ENCODE measurements at places on chromosomes 16 and 17.

DNA sequence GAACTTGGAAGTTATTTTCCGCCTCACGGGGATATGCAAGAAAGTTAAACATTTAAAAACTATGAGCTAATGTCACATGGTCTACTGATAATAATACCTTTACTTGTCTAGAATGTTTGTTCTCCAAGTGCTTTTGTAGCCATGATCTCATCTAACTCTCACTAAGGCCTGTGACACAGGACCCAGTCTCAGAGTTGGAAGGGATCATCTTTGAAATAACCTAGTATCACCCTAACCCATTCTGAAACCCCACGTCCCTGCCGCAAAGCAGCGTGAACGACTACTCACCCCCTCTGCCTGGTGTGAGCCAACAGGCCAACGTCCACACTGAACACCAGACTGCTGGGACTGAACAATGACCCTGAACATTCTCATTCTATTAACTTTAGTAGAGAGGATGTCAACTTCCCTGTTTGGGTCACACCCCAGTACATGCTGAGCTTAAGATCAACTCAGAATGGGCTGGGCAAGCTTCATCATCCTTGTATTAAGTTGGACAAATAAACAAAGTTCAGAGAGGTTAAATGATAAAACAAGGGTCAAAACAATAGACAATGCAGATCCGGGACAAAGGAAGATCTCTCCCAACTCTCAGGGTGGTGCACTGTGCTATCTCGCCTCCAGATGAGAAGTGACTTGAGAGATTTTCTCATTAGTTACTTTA lies 54.8 kb upstream of the BCAR1 start:
- no peak for DNase-seq

DNA sequence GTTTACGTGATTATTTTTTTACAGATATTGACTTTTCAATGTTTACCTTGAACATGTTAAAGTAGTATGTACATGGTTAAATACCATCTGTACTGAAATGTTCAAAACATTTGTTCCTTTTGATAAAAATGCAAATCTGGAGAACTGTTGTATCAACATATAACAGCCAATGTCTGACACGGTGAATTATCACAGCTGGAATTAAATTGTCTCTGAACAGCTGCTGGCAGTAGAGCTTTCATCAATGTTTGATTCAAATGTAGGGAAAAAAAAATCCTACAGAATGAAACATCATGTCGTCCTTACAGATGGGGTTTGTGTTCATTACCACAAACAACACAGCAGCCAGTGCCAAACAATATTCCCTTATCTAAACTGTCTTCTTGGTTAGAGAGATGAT lies 79.9 kb downstream of the TOX3 start:
- no peak for DNase-seq

DNA sequence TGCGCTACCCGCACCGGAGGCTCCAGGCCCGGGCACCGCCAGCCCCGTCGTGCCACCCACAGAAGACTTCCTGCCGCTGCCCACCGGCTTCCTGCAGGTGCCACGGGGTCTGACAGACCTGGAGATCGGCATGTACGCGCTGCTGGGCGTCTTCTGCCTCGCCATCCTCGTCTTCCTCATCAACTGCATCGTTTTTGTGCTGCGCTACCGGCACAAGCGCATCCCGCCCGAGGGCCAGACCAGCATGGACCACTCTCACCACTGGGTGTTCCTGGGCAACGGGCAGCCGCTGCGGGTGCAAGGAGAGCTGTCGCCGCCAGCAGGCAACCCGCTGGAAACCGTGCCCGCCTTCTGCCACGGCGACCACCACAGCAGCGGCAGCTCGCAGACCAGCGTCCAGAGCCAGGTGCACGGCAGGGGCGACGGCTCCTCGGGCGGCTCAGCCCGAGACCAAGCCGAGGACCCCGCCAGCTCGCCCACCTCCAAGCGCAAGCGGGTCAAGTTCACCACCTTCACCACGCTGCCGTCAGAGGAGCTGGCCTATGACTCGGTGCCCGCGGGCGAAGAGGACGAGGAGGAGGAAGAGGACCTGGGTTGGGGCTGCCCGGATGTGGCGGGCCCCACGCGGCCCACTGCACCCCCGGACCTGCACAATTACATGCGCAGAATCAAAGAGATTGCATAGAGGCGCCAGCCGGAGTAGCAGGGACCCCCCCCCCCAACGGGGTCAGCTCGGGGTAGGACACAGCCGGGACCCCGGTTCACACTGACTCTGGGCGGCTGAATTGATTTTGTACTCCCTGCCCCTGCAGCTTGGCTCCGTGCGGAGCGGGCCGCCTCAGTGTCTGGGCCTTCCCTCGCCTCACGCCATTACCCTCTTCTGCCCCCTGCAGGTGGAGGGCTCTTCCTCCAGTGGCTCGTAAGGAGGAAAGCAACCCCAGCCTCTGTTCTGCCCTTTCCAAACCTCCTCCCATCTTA lies 58.5 kb downstream of the TMEM132E start:
- DNase-seq: peak; percentile 71

- no peak for DNase-seq
Measured at GRCh38 chr16:28181515-28181914, 30.2 kb downstream of the XPO6 start.

- no peak for DNase-seq
Measured at GRCh38 chr17:41054025-41054424, 1.0 kb downstream of the KRTAP2-2 start.

DNA sequence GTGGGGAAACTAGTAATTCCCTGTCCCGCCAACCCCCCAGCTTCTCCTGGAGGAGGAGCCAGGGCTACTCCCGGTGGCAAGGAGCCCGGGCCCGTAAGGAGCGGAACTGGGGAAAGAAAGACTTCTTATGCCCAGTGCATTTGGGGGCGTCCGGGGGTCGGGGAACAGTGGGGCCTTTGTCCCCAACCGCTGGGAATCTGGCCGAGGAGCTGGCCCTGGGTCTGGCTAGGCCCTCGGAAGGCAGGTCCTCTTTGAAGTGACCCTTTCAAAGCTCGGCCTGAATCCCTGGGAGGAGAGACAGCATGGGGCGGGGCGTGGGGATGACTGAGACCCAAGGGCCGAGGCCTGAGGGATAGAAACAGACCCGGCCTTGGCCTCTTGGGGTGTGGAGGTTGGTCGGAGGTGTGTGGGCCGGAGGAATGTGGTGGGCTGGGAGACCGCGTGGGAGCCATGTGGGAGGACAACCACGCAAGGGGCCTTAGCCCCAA lies 6.0 kb downstream of the ARHGAP23 start:
- DNase-seq: no peak

GRCh38 chr17:76547183-76547641 lies 7.4 kb downstream of the PRCD start:
- peak; percentile 46 for DNase-seq

- no peak for DNase-seq
Measured at GRCh38 chr16:84308120-84308519, 13.4 kb downstream of the WFDC1 start.

- DNase-seq: no peak
Measured at GRCh38 chr17:13541032-13541480, 60.7 kb downstream of the HS3ST3A1 start.

DNA sequence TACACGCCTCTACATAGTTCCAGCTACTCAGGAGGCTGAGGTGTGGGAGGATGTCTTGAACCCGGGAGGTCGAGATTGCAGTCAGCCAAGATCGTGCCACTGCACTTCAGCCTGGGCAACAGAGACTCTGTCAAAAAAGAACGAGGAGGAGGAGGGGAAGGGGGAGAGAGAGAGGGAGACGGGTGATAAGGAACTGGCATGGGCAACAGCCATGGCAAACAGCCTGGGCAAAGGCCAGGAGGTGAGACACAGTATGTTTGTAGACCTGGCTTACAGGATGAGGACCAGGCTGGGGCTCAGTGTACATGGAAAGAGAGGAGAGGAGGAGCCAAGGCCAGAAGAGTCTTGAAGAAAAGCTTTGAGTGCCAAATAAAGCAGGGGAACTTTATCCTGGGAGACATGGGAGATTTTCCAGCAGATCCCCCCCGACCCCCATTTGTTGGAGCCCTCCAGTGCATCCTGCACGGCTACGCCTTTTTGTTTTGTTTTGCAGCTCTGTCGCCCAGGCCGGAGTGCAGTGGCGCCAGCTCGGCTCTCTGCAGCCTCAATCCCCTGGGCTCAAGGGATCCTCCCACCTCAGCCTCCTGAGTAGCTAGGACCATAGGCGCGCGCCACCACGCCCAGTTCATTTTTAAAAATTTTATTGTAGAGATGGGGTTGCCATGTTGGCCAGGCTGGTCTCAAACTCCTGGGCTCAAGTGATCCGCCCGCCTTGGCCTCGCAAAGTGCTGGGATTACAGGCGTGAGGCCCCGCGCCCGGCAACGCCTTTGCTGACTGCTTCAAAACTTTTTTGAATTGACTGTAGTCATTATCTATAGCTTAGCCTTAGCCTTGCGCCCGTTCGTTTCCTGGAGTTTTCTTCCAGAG lies 1.3 kb upstream of the ALKBH5 start:
- DNase-seq: no peak

DNA sequence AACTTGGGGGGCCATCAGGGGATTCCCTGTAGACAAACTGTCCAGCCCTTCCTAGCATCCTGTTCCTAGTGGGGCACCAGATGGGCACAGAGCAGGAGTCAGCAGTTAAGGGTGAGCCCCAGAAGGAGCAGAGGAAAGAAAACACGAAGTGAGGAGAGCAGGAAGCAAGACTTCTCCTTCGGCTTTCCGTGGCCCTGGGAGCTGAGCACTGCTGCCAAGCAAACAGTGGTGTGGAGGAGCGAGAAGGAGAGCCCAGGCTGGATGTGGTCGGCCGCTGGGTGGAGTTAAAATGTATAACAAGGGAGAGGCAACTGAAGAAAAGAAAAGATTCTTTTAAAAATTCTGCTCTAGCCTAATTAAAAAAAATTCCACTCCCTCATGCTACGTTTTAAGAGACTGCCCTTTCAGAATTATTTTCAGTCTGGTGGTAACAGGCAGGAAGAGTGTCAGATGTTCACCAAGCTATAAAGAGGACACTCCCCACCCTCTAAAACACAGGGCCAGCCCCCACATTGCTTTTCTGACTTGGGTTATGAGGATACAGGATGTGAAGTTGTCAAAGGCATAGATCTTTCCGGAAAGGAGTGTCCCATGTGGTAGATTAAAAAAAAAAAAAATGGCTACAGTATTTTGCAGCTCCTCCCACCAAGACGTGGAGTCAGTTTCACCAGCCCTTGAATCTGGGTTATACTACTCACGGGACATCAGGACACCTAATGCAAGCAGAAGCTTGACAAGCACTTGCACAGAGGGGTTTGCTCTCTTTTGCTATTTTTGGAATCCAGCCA lies 74.9 kb upstream of the ZFHX3 start:
- DNase-seq: no peak

- no peak for DNase-seq
Measured at GRCh38 chr16:25897702-25898101, 205.9 kb downstream of the HS3ST4 start.

DNA sequence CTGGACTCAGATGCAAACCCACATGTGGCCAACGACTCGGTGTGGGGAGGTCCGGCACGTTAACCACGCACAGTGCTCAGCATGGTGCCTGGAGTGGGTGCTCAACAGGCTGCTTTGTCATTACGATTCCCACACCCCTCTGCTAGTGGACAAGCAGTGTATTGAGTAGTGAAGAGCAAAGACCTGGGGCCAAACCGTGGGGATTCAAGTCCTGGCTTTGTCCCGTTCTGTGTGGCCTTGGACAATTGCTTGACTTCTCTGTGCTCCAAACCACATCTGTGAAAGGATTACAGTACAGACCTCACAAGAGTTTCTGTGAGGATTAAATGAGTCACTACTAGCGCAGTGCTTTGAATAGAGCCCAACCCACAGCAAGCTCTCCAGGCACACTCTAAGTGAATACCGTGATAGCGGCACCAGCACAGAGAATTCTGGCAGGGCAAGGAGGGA lies 33.8 kb downstream of the TRPV2 start:
- no peak for DNase-seq

GRCh38 chr17:80451104-80451775 lies 25.2 kb downstream of the NPTX1 start:
- no peak for DNase-seq

DNA sequence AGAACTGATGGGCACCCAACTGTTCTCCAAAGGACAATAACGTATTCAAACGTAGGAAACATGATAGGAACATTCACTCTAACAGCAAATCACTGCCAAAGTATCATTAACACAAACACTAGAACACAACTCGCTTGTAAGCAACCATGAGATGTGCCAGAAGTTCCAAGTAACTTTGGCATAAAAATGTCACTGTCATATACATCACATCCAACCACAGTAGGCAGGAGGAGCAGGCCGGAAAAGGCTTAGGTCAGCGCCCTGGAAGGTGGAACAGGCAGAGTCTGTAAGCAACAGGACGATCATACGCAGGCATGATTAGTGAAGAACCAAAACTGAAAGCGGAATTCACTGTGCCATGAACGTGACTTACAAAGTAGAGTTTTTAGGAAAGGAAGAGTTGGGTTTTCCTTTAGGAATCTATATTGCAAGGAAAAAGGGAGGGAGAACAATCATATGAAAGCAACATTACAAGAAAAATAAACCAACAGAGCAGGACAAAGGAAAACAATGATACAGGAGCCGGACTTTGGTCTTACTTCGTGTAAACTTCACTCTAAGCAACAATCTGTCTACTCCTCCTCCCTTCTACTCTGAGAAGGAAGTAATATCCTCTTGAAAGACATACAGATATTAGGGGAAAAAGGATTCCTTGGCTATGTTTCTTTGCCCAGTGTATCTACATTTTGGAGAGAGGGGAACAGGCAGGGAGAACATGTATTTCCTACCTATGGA lies 52.3 kb downstream of the YWHAE start:
- no peak for DNase-seq

DNA sequence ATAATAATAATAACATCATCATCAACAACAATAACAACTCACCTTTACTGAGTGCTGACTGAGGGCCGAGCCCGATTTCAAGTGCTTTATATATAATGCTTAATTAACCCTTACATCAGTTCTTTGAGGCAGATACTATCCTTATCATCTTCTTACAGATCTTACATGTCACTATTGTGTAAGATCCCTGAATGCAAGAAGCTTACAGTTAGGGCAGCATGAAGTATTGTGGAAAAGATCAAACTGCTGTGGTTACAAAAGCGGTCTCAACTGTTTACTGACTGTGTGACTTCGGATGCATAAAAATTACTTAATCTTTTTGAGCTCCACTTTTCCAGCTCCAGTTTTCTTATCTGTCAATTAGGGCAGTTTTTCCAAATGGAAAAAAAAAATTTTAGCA lies 3.3 kb downstream of the VAT1 start:
- no peak for DNase-seq

DNA sequence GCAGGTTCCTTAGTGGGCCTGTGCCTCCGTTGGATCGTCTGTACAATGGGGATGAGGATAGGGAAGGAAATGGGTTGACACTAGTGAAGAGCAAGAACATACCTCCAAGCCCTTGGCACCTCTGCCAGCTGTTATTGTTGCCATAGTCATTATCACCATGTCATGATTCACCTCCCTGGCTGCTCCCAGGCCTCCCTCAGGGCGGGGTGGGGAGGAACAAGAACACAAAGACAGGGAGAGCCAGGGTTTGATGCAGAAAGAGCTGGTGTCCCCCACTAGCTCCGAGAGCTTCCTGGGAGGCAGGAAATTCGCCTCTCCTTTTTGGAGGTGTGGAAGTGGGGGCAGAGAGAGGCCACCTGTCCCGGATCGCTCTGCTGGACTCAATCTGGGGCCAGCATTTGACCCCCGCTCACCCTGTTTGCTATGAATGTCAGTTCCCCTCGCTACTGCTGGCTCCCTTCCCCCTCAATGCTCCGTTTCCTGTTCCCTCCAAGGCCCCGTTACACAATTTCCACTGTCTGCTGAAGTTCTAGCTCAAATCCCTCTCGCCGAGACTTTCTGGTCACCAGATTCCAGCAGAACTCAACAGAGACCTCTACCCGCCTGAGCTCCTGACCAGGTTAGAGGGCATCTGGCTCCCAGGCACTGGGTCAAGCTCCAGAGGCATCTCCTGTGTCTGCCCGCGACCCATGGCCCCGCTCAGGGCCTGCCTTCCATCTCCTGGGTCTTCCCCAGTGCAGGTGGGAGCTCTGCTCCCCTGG lies 9.1 kb downstream of the TIMP2 start:
- DNase-seq: no peak

GRCh38 chr16:85428168-85428898 lies 184.8 kb upstream of the GSE1 start:
- DNase-seq: no peak

Measured in stimulated activated CD8-positive, alpha-beta memory T cell treated with anti-CD3 and anti-CD28 coated beads, Interleukin-12 subunit alpha, Interleukin-12 subunit beta, amount 100 ng/mL, for 1 hour (primary cell).